ENCODE measurements at places on chromosomes 6 and 20.

DNA sequence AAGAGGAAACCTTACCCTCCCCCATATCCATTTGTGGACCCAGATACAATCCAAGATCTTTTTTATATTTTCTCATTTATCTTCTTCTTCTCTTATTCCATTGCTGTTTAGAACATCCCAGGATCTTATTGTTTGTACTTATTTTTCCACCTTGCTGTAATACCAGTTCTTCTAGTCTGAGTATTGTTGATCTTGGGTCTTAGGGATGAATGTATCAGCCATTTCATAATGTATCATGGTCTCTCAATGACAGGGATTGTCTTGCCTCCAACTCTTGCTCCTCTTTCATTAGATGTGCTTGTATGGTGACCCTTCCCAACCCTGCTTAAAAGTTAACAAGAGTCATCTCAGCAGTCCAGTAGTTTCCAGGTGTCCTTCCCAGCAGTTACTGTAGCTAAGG is 63.3 kb downstream of the MAP3K4 start:
- DNase-seq: no peak

- DNase-seq: no peak
Measured at GRCh38 chr6:157645201-157645795, 177.7 kb upstream of the SNX9 start.

GRCh38 chr6:131112249-131112648 is 23.0 kb upstream of the AKAP7 start:
- DNase-seq: no peak

DNA sequence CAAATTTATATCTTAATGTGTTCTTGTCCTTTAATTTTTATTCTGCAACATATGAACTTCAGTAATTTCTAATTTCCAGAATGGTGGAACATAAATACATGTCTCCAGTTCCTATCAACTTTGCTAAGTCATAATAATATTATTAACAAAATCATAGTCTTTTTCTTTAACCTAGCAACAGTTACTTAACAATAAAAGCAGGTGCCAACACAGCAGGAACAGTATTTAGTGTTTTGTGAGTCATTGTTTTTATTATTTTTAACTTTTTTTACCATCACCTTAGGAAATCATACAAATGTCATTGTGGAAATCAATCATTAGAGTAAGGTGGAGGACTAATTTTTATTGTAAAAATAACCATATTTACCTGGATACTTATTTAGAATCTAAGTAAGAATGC is 133.5 kb downstream of the PLCB1 start:
- no peak for DNase-seq

GRCh38 chr6:158213925-158214674 is 46.0 kb downstream of the GTF2H5 start:
- no peak for DNase-seq

- DNase-seq: no peak
Measured at GRCh38 chr6:114288701-114289495, 53.9 kb downstream of the HS3ST5 start.

- DNase-seq: no peak
Measured at GRCh38 chr6:140459209-140459608, 1084.8 kb upstream of the CITED2 start.
